ENCODE measurements at places on chromosomes 7 and 10. TPM values are rescaled to one million over a fixed set of nuclear protein-coding genes. Genes with fewer than 3 reads are reported as not detected.

DNA sequence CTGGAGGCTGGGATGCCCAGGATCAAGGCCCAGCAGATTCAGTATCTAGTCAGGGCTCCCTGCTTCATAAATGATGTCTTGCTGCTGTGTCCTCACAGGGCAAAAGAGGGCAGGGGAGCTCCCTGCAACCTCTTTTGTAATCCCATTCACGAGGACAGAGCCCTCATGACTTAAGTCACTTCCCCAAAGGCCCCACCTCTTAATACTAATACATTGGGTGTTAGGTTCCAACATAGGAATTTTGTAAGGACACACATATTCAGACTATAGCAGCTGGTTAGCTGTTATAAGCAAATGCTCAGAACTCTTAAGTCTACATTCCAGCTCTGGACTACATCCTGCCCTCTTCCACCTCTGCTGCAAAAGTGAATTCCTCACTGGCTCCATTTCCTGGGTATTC lies 63.0 kb downstream of the VOPP1 start:
- no peak overlapping the region for H3K27ac ChIP-seq
- H3K4me3 ChIP-seq: no peak overlapping the region
- no peaks in the 10 kb centered on the region for H3K27me3 ChIP-seq
- H3K4me1 ChIP-seq: peaks cover 8% of the 10 kb centered on the region
- no peak for DNase-seq

DNA sequence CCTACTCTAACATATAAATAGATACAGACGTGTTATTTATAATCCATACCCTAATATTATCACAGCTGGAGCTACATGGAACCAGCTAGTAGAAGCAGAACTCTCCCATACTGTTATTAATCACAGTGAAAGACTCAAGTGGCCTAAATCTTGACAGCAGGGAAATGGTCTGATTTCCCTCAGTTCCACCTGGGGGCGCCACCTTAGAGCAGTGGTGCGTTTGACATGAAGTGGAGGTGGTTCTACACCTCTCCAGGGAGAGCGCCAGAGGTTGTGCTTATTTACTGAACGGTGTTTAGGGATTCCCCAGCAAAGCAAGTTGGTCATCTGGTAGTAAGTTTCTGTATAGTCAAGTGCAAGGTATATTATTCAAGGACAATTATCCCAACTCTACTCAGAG lies 17.6 kb downstream of the DNTT start:
- H3K36me3 ChIP-seq: no peaks in the 10 kb centered on the region
- no peak for DNase-seq
- H3K27me3 ChIP-seq: peaks cover 30% of the 10 kb centered on the region
- H3K4me3 ChIP-seq: no peak overlapping the region

LIPF gene
- total RNA-seq: not detected

AKR1C4 gene
- total RNA-seq: 0.40 TPM
